ENCODE measurements at places on chromosomes 7 and 10. TPM values are rescaled to one million over a fixed set of nuclear protein-coding genes. Genes with fewer than 3 reads are reported as not detected.

GRCh38 chr7:30525429-30525828 is 20.8 kb upstream of the GGCT start:
- no peak overlapping the region for H3K27ac ChIP-seq
- H3K4me1 ChIP-seq: peaks cover 4% of the 10 kb centered on the region
- no peaks in the 10 kb centered on the region for H3K36me3 ChIP-seq
- no peak for DNase-seq

ACHE gene
- polyA plus RNA-seq: 0.65 TPM

ACSM6 gene
- polyA plus RNA-seq: not detected

DNA sequence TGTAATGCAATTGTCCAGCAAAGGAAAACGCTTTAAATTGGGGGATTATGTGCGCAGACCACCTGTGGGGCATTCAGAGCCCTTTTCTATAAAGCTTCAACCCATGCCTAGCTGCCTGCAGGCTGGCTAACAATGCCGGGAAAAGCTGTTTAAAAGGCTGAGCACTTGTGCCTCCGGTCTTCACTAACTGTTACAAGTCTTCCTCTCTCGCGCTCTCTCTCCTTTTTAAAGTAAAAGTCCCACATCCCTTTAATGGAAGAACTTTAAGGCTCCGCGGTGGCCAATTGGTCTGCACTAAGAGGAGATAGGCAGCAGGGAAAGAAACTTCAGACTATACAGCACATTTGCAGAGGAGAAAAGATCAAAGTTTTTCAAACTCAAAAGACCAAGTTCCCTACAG is 4.6 kb downstream of the FZD8 start:
- H3K36me3 ChIP-seq: no peaks in the 10 kb centered on the region
- no peaks in the 10 kb centered on the region for H3K27me3 ChIP-seq
- DNase-seq: no peak
- no peak overlapping the region for H3K4me3 ChIP-seq
- no peak overlapping the region for H3K27ac ChIP-seq

DNA sequence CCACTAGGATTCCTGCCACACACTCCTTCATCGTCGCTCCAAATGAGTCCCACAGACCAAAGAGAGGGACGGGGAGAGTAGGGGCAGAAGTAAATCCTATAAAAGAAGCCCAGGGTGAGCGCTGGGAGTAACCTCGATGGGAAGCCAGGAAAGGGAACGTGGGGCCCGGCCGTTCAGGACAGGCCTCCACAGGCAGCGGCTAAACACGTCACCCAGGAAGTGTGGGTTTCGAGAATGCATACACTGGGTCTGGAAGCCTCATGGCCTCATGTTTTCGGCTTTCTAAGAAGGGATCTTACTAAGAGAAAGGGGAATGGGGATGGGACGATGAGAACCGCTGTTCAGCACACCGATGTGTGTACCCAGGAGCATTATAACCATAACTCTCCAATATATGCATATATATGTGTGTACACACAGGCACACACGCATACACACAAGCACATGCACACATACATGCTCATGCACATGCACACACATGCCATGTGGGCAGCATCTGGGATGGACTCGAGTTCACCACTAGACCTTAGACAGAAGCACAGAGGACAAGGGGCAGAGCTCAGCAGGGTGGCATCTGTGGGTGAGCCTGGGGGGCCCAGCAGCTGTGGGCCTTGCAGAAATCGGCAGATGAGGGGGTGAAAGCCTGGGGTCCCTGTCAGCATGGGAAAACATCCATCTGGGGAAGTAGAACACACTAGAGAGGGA is 14.8 kb upstream of the CNPY1 start:
- no peaks in the 10 kb centered on the region for H3K36me3 ChIP-seq
- no peak for DNase-seq
- H3K27me3 ChIP-seq: no peaks in the 10 kb centered on the region
- no peak overlapping the region for H3K27ac ChIP-seq

BMI1 gene
- polyA plus RNA-seq: 19.7 TPM

GRCh38 chr7:132004529-132004928 is 448.1 kb upstream of the PODXL start:
- no peak for DNase-seq
- H3K36me3 ChIP-seq: no peaks in the 10 kb centered on the region
- H3K27ac ChIP-seq: no peak overlapping the region
- H3K4me3 ChIP-seq: no peak overlapping the region

DYDC2 gene
- not detected for polyA plus RNA-seq

AGAP5 gene
- 4.1 TPM for polyA plus RNA-seq

DNA sequence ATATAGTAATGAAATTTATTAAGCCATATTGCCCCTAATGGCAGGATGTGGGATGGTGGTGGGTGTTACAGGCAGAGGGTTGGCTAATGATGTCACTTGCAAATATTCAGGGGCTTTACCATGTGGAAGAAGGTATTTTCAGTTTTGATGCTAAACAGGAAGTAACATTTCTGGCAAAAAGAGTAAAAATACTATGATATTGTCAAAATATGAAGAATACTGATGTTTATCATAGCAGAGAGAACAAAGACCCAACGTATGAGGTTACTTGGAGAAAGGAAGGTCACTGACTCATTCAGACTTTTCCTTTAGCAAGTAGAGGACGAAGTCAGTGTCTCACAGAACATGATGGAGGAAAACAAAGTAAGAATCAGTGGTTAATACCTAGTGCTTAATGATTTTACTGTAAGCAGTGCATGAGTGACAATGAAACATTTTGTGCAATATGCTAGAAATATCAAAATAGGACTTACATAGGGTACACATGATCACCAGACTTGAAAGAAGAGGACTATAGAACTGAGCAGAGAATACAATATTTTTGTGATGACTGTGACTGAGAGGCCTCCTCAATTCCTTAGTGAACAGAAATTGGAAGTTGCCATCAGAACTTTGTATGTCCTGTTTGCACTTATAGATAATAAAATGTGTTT is 89.7 kb upstream of the STEAP4 start:
- no peaks in the 10 kb centered on the region for H3K27me3 ChIP-seq
- no peaks in the 10 kb centered on the region for H3K4me1 ChIP-seq
- H3K4me3 ChIP-seq: no peak overlapping the region
- no peaks in the 10 kb centered on the region for H3K36me3 ChIP-seq
- no peak overlapping the region for H3K27ac ChIP-seq

GRCh38 chr7:157001920-157002818 is 8.3 kb downstream of the MNX1 start:
- H3K36me3 ChIP-seq: no peaks in the 10 kb centered on the region
- DNase-seq: no peak
- no peak overlapping the region for H3K27ac ChIP-seq
- H3K4me1 ChIP-seq: no peaks in the 10 kb centered on the region
- peaks cover 94% of the 10 kb centered on the region for H3K27me3 ChIP-seq
- H3K4me3 ChIP-seq: no peak overlapping the region

SNX10 gene
- not detected for polyA plus RNA-seq

- H3K4me3 ChIP-seq: no peak overlapping the region
- H3K36me3 ChIP-seq: peaks cover 4% of the 10 kb centered on the region
- no peaks in the 10 kb centered on the region for H3K27me3 ChIP-seq
- peaks cover 1% of the 10 kb centered on the region for H3K4me1 ChIP-seq
- H3K27ac ChIP-seq: no peak overlapping the region
Observed at GRCh38 chr10:70222340-70222794, 10.9 kb downstream of the PPA1 start.

CDHR3 gene
- 1.3 TPM for polyA plus RNA-seq

Measured in IMR-90 (cell line).